Non-pigmented ciliary epithelial cell (primary cell): ENCODE measurements at places on chromosomes 5 and 9.

GRCh38 chr5:143215690-143216089, 187.8 kb downstream of the NR3C1 start:
- no peak for DNase-seq

- DNase-seq, result no peak
These were observed 7.8 kb upstream of the OLFM1 start for GRCh38 chr9:135079676-135080075.

- DNase-seq, result no peak
These were observed 17.9 kb upstream of the MSMP start for GRCh38 chr9:35771943-35772342.

DNA sequence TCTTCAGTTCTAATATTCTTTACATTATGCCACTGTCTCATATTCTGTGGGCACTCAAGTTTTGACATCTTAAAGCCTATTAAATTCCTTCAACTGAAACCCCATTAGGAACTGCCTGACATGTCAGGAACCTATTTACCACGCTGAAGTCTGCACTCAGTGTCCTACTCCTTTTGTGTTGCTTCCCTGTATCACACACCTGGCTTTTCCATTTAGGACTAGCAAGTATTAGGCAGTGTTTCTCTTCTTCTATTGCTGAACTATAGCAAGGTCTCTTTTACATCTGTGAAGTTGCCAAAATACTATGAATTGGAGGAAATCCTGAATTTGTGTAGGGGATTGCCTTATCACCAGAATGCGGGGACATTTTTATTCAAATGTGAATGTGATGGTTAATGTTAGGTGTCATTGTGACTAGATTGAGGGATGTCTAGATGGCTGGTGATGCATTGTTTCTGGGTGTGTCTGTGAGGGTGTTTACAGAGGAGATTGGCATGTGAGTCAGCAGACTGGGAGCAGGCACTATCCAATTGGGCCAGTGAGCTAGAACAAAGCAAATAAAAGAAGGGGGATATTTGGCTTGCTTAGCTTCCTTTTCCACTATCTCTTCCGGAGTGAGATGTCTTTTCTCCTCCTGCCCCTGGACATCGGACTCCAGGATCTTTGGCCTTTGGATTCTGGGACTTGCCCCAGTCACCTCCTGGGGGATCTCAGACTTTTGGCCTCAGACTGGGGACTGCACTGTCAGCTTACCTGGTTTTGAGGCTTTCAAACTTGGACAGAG, 21.2 kb upstream of the VCAN start:
- DNase-seq, result no peak

GRCh38 chr5:128857076-128857677, 108.1 kb upstream of the SLC27A6 start:
- no peak for DNase-seq
